GM13977 (cell line): ENCODE measurements at places on chromosomes 7 and 10.

- DNase-seq: no peak
Observed at GRCh38 chr7:122006687-122007086, 133.7 kb downstream of the PTPRZ1 start.

DNA sequence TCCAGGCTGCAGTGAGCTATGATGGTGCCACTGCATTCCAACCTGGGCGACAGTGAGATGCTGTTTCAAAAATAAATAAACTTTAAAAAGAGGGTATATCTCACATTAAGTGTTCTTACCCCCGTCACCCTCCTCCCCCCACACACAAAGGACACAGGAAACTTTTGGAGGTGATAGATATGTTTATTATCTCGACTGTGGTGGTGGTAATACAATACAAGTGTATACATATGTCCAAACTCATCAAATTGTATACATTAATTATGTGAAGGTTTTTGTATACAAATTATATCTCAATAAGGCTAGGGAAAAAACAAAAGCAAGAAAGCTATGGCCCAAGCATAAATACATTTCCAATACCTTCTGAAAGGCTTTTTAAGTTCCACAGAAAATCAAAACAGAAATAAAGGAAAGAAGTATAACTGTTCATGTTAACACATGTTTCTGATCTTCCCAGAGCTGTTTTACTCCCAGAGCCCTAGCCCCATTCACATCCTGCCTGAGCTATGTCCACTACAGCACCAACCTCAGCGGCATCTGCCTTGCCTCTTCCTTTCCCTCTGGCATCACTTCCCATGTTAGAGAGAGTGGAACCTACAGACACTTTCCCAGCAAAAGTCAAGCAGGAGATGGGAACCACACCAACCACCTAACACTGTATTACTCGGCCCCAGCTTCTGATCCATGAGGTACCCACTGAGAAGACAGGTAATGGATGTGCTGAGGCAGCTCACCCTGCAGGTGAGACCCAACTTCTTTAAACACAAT lies 48.1 kb downstream of the SGMS1 start:
- DNase-seq: no peak

DNA sequence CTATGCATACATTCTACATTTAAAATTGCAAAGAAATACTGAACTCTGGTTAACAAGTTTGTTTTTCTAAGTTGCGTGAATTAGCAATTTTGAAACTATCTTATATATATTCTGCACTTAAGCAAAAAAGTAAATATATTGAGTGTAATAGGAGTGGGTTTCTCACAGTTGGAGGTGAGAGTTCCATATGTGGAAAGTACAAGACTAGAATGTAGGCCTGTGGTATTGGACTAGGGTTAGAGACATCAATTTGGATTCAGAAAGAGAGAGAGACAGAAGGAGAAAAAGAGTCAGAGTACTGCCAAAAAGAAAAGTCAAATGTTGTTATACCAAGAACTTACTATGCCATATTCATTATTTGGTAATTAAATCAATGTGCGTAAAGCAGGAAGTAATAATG lies 47.3 kb upstream of the ITGB8 start:
- DNase-seq: no peak

DNA sequence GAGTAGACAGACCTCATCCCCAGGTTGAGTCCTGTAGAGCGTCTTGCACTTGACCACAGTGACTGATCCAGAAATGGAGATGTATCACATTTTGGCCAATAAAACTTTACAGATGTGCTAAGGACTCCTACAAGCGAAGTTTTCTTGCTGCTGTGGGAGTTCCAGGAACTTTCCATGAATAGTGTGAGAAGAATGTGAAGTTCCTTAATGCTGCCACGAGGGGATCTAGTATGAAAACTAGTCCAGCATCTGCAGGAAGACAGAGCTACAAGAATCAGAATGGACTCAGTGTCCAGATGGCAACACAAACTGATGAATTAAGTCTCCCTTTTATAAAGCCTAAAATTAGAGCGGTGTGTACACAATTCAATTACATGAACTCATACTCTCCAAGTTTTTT lies 14.8 kb upstream of the LSM8 start:
- DNase-seq: no peak

DNA sequence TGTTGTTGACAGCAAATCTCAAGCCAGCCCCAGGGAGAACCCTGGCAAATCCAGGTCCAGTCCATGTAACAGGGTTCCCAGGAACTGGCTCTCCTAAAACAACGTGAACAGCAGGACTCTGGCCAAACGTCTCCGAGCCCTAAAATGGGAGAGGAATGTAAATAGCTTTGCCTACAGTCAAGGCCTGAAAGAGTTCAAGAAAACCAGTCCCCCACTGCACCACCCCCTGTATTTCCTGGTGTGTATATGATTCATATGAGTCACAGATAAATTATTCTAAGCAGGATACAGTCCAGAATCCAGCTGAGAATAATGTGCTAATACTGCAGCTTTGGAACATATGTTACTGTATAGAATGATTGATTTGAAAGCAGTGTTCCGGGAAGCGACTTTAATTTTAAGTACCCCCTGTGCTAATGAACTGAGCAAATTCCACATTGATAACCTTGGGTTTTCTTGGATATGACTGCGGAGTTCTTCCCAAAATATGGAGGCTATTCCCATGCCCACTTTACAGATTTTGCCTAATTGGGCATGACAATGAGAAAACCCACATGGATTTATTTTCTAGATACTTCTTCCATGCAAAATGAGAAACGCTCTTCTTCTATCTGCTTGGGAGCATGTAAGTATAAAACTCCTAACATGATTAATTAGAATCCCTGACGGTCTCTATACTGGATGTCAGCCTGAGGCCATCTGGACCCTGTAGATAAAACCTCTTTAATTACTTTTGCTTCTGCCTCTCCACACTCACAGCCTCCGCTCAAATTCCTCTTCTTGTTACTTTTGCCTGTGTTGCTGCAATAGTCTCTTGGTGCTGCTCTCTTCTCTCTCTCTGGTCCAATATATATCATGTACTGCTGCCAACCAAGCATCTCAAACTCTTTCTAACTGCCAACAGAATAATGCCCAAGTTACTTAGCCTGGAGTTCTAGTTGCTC lies 50.2 kb downstream of the LAMB4 start:
- no peak for DNase-seq

GRCh38 chr7:155763691-155764437 lies 48.4 kb downstream of the SHH start:
- DNase-seq: peak; percentile 77

GRCh38 chr10:43198682-43199005 lies 60.4 kb downstream of the CSGALNACT2 start:
- DNase-seq: no peak

DNA sequence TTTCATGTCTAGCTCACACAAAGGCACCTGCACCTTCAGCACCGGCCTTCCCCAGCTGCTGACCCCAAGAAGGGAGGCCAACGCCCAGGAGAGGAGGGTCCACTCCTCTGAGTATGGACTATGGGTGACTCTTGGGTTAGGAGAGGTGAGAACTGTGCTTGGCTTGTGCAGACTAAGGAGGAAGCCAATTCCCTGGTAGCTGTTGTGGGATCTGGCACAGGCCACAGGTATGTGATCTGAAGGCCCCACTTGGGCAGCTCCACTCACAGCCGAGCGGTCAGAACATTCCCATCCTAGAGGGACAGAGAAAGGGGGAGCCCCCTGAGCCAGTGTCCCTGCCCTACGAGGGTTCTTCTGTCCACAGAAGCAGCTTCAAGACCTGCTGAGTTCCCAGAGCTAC lies 52.8 kb upstream of the FIGNL1 start:
- no peak for DNase-seq

DNA sequence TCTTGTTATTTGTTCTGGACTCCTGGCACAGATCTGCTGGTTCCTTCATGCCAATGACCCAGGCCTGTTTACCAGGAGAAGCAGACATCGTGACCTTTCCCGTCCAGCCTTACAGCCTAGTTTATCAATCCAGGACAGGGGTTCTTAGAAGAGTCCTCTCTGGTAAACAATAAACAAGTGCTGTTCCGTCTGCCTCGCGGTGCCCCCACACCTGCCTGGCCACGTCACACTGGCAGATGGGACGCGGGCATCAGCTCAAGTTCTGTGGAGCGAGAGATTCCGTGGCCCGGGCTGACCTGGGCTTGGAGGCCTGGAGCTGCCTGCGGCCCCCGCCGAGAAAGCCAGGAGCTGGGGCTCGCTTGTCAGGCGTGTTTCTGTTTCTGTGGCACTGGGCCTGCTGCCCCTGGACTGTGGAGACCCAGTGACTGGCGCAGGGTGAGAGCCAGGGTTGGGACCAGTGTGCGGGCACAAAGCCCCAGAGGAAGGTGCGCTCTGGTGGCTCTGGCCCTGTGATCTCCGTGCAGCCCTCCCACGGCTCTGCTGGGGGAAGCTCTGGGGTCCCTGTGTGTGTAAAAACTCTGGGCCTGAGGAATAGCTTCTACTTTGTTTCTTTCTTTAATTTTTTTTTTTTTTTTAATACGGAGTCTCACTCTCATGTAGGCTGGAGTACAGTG lies 28.4 kb upstream of the PFKFB3 start:
- no peak for DNase-seq

DNA sequence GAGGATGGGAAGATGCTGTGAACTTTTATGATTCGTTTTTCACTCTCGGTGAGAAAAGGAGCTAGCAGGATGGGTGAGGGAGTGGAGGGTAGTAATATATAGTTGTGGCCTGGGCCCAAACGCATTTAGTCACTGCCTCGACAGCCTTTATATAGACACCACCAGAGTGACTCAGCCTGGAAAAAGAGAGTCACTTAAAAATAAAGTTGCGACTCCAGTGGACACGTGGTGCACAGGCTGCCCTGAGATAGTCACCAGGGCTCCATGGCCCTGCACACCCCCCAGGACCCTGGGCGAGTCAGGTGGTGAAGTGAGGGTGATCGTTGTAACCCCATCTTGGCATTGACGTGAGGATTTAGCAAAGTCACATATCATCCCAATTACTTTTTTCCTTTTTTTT lies 106.7 kb downstream of the CUX1 start:
- DNase-seq: no peak
